CD8-positive, alpha-beta memory T cell (primary cell): ENCODE measurements at places on chromosomes 12 and 14.

DNA sequence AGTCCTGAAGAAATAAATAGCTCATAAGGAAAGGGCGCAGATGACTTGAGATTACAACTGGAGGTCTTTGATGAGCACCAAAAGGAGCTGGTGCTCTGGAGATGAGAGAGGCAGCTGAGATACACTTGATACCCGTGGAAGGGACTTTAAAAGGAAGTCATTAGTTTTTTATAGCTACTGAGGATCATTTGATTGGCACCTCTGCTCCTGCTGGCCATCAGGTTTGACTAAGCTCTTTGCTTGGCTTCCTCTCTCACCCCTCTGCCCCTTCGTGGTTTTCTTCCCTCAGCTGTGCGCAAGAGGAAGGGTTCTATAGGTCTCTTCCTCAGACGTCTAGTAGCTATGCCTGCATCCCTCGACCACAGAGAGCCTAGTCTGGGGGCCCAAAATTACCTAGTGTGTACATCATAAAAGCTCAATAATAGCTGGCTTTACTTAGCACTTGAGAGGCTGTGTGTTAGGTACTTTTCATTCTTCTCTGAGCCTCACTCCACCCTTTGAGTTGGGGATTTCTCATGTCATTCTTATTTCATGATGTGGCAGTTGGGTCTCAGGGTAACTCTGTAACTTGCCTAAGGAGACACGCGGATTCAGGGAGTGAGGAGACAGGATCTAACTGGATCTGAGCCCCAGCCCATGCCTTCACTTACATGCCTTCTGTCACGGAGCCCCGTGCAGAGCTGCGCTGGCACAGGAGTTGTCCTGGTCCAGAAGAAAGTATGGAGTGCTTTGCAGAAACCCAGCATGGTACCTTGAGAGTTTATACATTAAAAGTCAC lies 68.4 kb upstream of the ASPG start:
- no peak overlapping the region for H3K4me3 ChIP-seq
- H3K36me3 ChIP-seq, result no peaks in the 10 kb centered on the region
- no peaks in the 10 kb centered on the region for H3K27me3 ChIP-seq
- no peak overlapping the region for H3K27ac ChIP-seq
- H3K4me1 ChIP-seq, result no peaks in the 10 kb centered on the region
- no peak for DNase-seq

- H3K27ac ChIP-seq, result no peak overlapping the region
- DNase-seq, result no peak
- H3K4me1 ChIP-seq, result no peaks in the 10 kb centered on the region
- H3K27me3 ChIP-seq, result no peaks in the 10 kb centered on the region
These were observed 6.8 kb downstream of the TDRD9 start for GRCh38 chr14:103935102-103935501.

- H3K27ac ChIP-seq, result no peak overlapping the region
- no peak overlapping the region for H3K4me3 ChIP-seq
- H3K36me3 ChIP-seq, result no peaks in the 10 kb centered on the region
These were observed 2.9 kb upstream of the RAB35 start for GRCh38 chr12:120119271-120119973.

DNA sequence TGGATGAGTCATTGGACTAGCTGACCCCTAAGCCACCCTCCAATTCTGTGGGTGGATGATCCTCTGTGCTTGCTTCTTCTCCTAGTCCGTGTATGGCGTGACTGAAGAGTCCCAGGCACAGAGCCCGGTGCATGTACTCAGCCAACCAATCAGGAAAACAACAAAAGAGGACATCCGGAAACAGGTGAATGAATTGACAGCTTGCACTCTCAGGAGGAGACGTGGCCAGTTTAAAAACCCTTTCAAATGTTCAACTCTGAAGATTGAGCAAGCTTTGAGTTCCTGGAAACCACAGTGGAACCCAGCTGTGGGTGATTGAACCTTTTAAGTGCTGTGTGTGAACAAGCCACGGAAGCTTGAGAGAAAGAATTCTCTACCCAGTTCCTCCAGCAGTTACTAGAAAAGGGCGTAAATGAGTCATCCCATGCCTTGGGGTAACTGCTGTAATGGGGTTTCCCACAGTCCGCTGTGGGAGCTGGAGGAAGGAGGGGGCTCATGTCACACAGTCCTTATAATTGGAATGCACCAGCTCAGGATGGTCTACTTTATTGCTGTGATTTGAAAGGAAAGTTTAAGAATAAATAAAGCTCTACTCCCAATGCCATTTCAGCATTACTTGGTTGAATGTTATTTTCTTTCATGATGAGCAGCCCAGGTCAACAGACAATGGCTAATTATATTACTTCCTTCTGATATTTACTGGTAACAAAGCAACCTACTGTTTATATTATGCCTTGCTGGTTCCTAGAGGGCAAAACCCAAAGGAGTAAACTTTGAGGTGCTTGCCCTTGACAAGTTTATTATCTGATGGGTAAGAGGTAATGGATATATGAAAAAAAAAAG lies 417.0 kb downstream of the DPF3 start:
- no peaks in the 10 kb centered on the region for H3K27me3 ChIP-seq
- no peak overlapping the region for H3K27ac ChIP-seq
- H3K36me3 ChIP-seq, result no peaks in the 10 kb centered on the region
- peak; percentile 12 for DNase-seq
- peaks cover 28% of the 10 kb centered on the region for H3K4me1 ChIP-seq

DNA sequence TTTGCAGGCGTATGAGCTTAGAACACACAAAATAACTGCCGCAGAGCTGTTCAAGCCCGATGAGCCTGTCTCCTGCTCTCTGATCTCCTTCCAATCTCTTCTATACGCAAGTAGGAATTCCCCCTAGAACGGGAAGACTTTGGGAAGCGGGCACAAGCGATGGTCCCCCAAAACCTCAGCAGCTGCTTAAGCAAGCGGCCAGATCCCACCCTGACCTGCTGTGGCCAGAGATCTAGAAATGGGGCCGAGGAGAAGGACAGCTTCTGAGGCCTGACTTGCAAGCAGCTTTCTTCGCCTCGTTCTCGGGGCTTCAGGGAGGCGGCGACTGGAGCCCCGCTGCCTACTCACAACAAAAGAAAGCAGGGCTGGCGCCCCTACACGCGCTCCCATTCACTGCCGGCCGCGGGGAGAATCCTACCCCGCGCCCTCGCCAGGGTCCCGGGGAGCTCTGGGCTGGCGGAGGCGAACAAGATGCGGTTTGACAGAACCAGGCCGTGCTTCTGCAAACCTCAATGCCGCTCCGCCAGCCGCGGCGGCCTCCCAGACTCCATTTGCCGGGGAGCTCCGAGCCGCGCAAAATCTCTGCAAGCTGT lies 922 bp downstream of the TBX5 start:
- H3K36me3 ChIP-seq, result no peaks in the 10 kb centered on the region
- no peak for DNase-seq
- no peak overlapping the region for H3K4me3 ChIP-seq
- no peak overlapping the region for H3K27ac ChIP-seq
- H3K4me1 ChIP-seq, result no peaks in the 10 kb centered on the region
- peaks cover 33% of the 10 kb centered on the region for H3K27me3 ChIP-seq

DNA sequence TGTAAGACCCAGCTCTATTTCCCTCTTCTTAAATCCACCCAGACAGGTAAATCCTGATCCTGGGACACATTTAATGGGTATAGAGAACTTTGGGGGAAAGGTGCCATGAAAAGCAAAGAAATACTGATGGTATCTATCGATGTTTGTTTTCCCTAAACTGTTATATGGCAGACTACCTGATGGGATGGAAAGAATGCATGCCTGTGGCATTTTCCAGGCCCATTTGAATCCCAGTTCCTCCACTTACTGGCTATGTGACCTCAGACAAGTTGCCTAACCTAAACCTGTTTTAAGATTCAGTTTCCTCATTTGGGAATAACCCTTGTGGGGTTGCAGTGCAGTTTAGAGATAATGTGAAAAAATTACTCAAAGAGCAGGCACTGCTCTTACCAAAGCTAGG lies 404.5 kb downstream of the FUT8 start:
- no peak overlapping the region for H3K27ac ChIP-seq
- H3K4me3 ChIP-seq, result no peak overlapping the region
- no peaks in the 10 kb centered on the region for H3K4me1 ChIP-seq
- no peak for DNase-seq
- H3K36me3 ChIP-seq, result no peaks in the 10 kb centered on the region
- no peaks in the 10 kb centered on the region for H3K27me3 ChIP-seq

DNA sequence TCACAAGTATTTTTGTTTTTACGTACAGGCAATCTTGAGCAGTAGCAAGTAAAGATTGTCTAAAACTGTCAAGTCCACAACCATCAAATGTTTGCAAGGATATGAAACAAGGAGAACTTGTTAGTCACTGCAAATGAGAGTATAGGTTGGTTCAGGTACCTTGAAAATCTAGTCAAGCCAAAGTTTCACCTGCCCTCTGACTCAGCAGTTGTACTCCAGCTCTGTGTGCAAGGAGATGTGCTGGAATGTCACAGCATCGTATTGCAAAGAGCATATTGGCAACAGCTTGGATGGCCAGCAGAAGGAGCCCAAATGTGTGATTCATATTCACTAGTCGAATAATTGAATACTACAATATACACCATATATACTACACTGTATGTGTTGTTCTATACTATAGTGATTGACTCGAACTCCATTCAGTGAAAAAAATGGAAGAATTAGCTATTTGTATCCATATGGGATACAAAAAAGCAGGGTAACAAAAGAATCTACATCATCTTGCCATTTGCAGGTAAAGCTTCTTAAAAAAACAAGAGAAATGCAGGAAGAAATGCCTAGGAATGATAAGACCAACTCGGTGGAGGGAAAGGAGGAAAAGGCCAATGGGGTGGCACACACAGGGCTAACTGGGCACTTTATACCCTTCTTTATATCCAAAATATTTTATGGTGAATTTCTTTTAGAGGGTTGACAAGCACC lies 44.0 kb downstream of the EID3 start:
- H3K4me3 ChIP-seq, result no peak overlapping the region
- no peak overlapping the region for H3K27ac ChIP-seq
- DNase-seq, result no peak
- no peaks in the 10 kb centered on the region for H3K4me1 ChIP-seq

DNA sequence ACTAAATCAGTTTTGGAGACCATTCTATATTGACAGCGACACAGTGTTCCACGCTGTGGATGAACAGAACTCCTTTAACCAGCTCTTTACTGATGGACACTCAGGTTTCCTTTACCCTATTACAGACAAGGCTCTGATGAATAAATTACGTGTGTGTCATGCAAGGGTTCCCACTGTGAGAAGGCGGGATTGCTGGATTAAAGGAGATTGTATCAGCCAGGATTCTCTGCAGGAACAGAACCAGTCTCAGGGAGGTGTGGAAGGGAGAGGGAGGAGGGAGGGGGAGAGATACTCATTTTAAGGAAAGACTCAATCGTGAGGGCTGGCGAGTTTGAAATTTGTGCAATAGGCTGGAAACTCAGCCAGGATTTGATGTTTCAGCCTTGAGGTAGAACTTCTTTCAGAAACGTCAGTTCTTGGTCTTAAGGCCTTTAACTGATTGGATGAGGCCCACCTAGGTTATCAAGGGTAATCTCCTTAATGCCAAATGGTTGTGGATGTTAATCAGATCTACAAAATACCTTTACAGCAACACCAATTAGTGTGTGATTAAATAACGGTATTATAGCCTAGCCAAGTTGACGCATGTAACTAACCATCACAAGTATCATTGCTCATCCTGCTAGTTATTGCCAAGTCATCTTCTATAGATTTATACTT lies 104.0 kb downstream of the GCH1 start:
- H3K27ac ChIP-seq, result no peak overlapping the region
- H3K27me3 ChIP-seq, result no peaks in the 10 kb centered on the region
- no peak for DNase-seq
- no peaks in the 10 kb centered on the region for H3K36me3 ChIP-seq

DNA sequence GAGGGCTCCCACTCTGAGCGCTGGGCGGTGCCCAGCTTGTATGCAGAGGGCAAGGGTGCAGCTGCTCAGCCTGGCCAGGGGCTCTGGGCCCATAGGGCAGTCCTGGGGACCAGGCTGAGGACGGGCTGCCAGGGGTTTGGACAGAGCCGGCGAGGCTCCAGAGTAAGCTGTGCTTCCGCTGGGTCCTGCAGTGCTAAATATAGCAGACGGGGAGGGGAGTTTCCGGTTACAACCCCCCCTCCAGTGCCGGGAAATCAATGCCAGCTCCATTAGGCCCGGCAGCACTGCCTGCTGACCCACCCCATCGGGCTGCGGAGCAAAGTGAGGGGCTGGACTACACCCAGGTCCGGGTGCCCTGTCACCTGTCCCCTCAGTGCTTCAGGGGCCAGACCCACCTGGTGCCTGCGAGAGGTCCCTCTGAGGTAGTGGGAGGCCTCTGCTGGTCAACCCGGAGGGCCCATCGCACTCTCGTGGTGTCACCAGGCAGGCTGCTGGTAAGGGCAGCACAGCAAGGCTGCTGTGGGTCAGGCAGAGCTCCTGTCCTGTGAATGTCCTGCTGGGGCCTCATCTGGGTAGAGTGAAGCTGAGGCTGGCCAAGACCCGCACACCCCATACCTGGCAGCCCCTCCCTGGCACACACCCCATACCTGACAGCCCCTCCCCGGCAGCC lies 2.6 kb upstream of the JAG2 start:
- H3K27ac ChIP-seq, result no peak overlapping the region
- no peaks in the 10 kb centered on the region for H3K36me3 ChIP-seq
- peaks cover 28% of the 10 kb centered on the region for H3K4me1 ChIP-seq
- H3K4me3 ChIP-seq, result no peak overlapping the region

GRCh38 chr12:72102150-72102549 lies 163.5 kb downstream of the TPH2 start:
- no peak overlapping the region for H3K4me3 ChIP-seq
- no peak overlapping the region for H3K27ac ChIP-seq
- H3K36me3 ChIP-seq, result no peaks in the 10 kb centered on the region
- H3K4me1 ChIP-seq, result no peaks in the 10 kb centered on the region
- no peak for DNase-seq

- H3K36me3 ChIP-seq, result no peaks in the 10 kb centered on the region
- no peaks in the 10 kb centered on the region for H3K27me3 ChIP-seq
- no peak overlapping the region for H3K4me3 ChIP-seq
- H3K27ac ChIP-seq, result no peak overlapping the region
- DNase-seq, result no peak
These were observed 172.2 kb upstream of the DDHD1 start for GRCh38 chr14:53325176-53325806.

- H3K36me3 ChIP-seq, result peaks cover 27% of the 10 kb centered on the region
- H3K4me1 ChIP-seq, result peaks cover 8% of the 10 kb centered on the region
- no peak overlapping the region for H3K27ac ChIP-seq
- no peaks in the 10 kb centered on the region for H3K27me3 ChIP-seq
These were observed 1.2 kb upstream of the SMIM41 start for GRCh38 chr12:52078276-52078675.

- H3K27me3 ChIP-seq, result no peaks in the 10 kb centered on the region
- peak overlapping the region; percentile 40 for H3K27ac ChIP-seq
- no peaks in the 10 kb centered on the region for H3K36me3 ChIP-seq
These were observed 6.6 kb downstream of the PPP4R4 start for GRCh38 chr14:94180655-94181271.

GRCh38 chr12:16266085-16266484 lies 11.4 kb downstream of the SLC15A5 start:
- no peak for DNase-seq
- no peaks in the 10 kb centered on the region for H3K36me3 ChIP-seq
- H3K4me3 ChIP-seq, result no peak overlapping the region
- no peaks in the 10 kb centered on the region for H3K4me1 ChIP-seq
- no peaks in the 10 kb centered on the region for H3K27me3 ChIP-seq
